Activated CD4-positive, alpha-beta T cell treated with anti-CD3 and anti-CD28 coated beads for 4 hours (primary cell): ENCODE measurements at places on chromosomes 6 and 20.

DNA sequence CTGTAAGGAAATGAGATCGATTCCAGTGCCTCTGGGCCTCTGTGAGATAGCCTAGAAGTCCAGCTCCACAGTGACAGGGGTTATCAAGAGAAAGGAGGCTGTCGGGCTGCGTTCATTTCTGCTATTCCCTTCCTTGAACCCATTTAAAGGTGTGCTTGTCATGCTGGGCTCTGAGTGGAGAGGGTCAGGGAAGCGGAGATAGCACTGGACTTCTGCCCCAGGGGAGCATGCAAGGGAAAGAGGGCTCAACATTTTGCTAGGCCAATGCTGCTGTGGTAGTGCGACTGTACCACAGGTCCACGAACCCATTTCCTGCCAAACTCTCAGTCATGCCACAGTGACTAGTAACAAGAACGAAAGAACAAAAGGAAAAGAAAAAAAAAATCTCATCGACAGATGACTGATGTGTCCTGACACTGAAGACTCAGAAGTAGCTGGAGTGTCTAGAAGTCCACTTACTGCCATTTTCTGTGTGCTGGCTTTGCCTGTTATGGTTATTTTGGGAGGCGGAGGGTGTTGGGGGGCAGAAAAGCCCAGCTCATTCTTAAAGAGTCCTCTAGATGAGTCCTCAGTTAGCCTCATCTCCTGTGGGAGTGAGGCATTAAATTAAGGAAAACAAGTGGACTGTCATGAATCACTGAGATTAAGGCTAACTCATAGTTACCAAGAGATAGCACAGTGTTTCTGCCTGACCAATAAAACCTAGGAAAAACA lies 8.1 kb downstream of the NEDD9 start:
- DNase-seq = peak; percentile 30

DNA sequence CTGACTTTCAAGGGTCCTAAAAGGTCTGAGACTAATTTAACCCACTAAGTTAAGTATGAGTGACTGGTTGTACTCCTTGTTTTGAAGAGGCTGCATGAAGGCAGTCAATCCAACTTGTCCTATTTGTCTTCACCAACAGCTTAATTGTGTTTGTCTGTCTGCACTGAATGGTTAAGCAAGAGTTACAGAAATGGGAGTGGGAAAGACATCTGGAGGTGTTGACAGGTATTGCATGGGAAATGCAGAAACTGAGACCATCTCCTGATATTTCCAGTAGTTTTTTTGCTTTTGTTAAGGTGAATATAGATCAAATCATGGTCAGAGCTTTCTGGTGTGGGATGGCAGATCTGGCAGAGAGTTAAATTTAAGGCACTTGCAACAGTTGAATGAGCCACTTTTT lies 6.5 kb downstream of the FUT9 start:
- no peak for DNase-seq

- DNase-seq = no peak
Measured at GRCh38 chr20:60242836-60243505, 284.7 kb downstream of the CDH26 start.

DNA sequence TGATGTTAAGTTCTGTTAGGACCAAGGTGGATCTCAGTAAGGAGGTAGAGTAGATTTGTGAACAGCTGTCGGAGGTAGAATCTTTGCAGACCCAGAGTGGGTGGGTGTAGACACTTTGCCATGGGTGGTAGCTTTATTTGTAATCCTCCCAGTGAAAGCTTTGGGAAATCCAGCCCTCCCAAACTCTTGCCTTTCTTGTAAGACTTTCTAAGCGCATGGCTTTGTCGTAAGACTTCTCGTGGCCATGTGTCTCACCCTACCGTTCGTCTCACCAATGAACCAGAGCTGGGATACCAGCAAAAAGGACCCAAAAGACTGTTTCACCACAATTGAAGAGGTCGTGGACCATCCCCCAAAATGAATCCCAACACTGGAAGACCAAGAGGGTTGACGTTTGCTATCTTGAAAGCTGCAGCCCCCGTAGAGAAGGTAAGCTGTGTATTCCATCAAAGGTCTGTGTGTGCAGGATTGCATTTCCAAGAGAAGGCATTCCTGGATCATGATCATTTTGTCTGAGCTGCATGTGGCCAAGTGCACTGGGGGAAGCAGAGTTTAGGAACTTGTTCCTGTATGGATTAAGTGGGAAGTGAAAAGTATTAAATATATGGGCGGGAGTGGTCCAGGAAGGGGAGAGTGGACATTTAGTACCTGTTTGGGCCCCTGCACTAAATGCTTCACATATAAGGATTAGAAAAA lies 5.8 kb upstream of the TMEM14A start:
- DNase-seq = no peak

GRCh38 chr6:156199182-156199581 lies 578.0 kb upstream of the ARID1B start:
- DNase-seq = no peak

DNA sequence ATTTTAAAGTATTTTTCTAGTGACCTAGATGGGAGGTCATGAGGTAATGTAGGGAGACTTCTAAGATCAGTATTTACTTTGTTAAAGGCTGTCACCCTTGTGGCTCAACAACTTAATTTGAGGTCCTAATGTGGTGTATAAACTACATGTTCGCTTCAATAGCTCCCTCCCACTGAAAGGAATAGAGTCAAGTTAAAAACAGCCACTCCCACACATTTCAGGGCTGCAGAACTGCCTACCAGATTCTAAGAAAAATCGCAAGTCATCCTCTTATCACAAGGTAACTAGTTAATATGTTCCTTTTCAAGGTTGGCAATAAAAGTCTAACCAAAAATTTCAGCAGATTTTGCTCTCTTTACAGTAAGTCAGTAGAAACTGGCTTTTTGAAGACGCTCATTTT lies 15.1 kb downstream of the GSTA1 start:
- DNase-seq = no peak

GRCh38 chr6:130202782-130203181 lies 20.0 kb downstream of the SAMD3 start:
- no peak for DNase-seq

DNA sequence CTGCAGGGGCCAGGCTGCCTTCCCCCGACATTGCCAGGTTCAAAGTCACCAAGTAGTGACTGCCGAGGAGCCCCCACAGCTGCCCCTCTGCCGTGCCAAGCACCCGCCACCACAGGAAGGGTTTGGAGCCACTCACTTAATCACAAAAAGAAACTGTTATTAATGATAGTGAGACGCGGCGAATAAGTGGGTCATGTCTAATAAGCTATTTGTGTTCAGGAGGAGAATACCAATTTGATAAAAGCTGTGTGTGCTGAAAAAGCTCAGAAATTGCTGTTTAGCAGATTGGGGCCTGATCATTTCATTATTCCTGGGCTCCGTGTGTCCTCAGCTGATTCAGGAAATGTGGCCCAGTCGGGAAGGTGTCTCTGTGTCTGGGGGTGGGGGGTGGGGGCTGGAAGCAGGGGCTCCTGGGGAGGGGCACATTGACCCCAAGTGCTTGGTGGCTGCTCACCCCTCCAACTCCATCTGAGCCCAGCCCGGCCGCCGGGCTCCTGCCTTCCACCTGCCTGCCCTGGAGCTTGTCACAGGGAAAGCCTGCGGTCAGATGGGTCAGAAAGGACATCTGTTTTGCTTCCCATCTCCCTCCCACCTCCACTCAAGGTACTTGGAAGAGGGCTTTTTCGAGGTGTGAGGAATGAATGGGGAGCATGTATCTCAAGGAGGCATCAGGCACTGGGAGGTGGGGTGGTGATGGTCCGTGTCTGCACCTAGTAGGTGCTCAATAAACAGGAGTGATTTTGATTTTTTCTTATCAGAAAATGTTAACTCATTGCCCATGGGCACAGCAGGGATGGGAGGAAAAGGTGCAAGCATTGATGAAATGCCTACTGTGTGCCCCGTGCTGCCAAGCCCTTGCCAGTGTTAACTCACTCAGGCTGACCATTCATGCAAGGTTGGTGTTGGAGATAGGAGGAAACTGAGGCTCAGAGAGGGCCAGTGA lies 3.0 kb downstream of the VSTM2L start:
- DNase-seq = no peak

DNA sequence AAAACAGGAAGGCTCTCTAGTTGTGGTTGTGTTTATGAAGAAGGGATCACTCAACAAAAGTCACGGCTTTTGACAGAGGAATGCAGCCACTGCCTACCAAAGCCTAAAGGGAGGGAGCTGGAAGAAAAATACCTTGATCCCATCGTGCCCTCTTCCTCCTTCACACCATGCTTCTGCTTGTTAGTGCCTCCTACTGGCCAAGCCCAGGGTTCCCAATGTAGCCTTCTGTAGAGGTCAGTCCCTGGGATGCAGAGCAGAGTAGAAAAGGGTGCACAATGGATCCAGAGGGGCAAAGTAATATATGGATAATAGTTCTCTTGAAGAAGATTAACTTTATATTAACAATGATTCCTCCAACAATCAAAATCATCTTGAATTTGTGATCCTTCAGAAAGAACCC lies 293.5 kb upstream of the FERMT1 start:
- no peak for DNase-seq

GRCh38 chr6:165229216-165229615 lies 80.2 kb downstream of the C6orf118 start:
- DNase-seq = no peak

- DNase-seq = no peak
Measured at GRCh38 chr20:59314997-59315396, 14.6 kb downstream of the EDN3 start.

DNA sequence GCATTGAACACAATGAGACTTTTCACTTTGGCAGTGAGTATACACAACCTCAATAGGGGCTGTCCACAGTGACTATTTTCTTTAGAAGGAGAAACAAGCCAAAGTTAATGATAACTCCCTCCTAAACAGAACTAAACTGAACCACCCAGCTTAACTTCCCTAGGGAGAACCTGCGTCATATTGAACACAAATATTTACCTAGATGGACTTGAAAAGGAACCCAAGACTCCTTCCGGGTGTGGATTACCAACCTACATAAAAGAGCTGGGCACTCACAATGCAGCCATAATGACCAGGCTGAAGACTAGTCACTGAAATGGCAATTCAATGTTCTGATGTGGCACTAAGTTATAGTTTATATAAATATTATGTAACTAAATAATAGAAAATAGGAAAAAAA lies 160.6 kb downstream of the IBTK start:
- DNase-seq = no peak

GRCh38 chr6:20599302-20600051 lies 65.2 kb downstream of the CDKAL1 start:
- DNase-seq = no peak

DNA sequence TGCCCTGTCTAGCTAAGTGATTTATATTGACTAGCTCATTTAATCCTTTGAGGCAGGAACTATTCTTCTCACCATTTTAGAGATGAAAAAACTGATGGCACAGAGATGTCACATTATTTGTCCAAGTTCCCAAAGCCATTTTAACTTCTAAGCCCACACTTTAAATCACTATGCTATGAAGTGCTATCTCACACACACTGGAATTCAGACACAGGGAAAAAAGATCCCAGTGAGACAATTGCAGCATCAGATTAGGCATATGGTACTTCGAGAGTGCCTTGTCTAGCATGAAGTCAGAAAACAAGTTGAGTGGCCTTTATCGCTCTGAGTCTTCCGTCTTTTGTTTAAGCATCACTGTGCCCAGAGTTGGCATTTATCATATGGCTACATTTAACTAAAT lies 54.1 kb upstream of the PDE7B start:
- DNase-seq = no peak

DNA sequence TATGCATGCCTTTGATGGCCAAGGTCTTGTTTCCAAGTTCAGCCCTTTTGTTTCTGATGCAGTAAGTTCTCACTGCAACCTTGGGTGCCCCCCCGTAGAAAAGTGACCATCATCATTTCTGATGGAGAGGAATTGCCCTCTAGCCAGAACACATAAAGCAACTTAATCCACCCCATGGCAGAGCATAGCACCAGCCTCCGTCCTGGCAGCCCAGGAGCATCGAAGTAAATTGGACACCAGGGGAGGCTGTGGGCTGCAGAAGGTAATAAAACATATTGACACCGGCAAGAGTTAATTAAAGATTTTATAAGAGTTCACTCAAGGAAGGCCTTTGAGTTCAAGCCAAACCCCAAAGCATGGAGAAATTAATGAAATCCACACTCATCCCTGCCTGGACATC lies 39.2 kb upstream of the CST7 start:
- DNase-seq = no peak

DNA sequence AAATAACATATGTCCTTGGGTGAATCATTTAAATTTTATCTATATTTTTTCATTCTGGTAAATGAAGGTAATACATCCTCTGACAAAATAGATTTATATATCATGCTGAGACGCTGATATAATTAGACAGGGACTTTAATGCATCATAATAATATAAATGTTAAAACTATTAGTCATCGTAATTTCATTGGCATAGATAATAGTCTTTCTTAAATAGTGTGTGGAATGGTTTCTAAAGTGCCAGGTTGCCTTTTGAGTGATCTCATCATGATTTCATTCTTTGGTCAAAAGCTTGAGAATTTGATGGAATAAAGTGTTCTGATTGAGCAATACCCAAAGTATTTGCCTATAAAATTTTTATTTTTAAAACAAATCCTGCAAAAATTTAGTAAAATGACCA lies 43.2 kb upstream of the BMP5 start:
- DNase-seq = no peak

DNA sequence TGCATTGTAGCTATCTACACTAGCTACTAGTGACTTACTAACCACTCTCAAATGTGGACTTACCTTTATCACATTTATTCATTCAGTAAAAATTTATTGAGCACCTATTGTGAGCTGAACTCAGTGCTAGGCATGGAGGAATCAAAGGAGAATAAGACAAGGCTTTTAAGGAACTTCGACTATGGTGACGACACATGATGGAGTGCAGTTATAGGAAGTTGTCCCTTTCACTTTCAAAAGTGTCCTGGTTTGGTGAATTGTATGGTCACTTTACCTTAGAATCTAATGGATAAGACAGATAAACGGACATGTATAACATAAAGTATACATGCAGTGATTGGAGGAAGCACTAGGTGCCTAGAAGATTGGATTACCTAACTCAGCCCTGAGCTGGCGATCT lies 4.3 kb downstream of the AKAP7 start:
- DNase-seq = no peak

- no peak for DNase-seq
Measured at GRCh38 chr6:13013681-13014503, 297.3 kb downstream of the PHACTR1 start.

DNA sequence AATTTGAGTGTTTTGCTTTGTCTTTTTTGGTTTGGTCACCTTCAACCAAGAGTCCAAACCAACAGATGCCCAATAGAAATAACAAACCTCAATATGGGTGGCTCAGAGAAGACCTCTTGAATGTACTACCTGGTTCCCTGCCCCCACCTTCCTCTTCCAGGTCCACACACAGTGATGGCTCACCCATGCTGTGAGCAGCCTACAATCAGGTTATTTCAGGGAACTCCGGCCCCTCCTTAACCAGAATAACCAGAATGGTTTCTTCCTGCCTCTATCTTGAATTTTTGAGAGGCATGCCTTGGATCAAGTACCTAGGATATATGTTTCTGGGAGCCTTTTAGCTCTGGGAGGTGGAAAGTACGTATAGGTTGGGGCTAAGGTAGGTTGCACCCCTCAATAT lies 327.1 kb upstream of the PRDM1 start:
- no peak for DNase-seq
